NCI-H1417 (cell line): ENCODE measurements at places on chromosomes 13 and 19.

- DNase-seq, result peak; percentile 44
Measured at GRCh38 chr13:103140001-103140671, 73.9 kb upstream of the SLC10A2 start.

GRCh38 chr13:48944221-48944620 is 31.5 kb upstream of the FNDC3A start:
- no peak for DNase-seq

- DNase-seq, result no peak
Measured at GRCh38 chr19:41328842-41329225, 18.9 kb downstream of the CCDC97 start.

GRCh38 chr19:56595548-56595899 is 422 bp downstream of the ZNF71 start:
- DNase-seq, result no peak

GRCh38 chr13:103078158-103078557 is 11.9 kb upstream of the SLC10A2 start:
- DNase-seq, result no peak

DNA sequence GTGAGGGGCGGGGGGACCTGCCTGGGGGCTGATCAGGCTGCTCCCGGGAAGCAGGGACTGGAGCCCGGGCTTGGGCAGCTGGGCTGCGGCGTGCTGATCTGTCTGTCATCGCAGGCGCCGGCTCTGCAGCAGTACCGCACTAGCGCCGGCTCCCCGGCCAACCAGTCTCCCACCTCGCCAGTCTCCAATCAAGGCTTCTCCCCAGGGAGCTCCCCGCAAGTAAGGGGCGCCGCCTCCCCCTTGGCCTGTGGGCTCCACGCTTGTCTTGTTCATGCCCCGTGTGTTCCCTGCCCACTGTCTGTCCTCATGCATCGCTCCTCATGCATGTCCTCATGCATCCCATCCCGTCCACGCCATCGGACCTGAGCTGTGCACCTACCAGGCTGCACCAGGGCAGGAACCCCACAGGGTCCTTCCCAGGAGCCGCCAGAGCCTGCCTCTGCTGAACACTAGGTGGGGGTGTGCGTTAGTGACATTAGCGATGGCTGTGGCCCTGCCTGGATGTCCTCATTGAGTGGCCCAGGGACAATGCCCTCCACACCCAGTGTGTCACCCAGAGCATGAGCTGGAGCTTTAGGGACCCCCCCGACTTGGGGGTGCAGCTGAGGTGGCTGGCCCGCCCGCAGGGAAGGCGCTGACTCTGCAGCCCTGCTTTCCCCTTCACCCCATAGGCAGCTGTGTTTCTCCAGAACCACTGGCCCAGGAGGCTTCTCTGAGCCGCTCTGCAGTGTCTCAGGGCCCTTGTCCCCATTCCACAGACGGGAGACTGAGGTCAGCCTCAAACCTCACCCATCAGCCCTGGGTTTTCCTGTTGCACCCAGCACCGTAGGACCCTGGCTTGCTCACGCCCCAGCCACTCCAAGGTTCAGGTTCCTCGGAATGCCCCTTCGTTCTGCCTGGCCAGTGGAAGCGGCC is 19.5 kb downstream of the COMP start:
- no peak for DNase-seq

GRCh38 chr19:3071768-3072167 is 9.5 kb upstream of the TLE5 start:
- DNase-seq, result no peak

DNA sequence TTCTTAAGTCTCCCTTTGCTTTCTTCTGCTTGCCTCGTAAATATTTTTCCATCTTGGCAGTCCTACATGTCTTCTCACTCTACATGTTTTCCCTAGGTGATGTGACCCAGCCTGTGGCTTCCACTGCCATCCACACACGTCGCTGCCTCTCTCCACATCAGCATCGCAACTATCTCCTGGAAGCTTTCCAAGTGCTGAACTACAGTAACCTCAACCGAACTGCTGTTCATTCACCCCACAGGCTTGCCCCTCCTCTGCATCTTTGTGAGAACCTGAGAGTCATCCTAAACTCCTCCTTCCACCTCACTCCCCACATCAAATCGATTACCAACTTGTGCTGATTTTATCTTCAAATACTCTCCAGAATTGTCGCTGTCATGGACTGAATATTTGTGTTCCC is 41.2 kb upstream of the USPL1 start:
- no peak for DNase-seq

DNA sequence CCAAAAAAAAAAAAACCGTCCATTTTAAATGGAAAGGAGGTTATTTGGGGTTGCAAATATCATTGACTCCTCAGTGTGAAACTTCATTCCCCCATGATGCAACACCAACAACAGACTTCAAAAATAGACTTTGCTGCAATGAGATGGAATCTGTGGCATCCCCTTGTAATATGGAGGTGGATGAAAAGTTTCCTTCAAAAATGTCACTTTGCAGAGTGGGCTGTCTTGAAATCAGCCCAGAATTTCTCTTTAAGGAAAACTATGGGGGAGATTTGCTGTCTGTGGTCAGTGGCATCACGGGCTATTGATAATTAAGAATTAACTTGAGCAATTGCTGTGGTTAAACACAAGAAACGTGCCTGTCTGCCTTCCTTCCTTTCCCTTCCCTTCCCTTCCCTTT is 1.5 kb downstream of the GPR18 start:
- no peak for DNase-seq

GRCh38 chr19:16702123-16702522 is 17.5 kb upstream of the NWD1 start:
- no peak for DNase-seq

- no peak for DNase-seq
Measured at GRCh38 chr19:41175801-41176777, 16.9 kb upstream of the CYP2S1 start.

GRCh38 chr19:30791088-30791487 is 418.9 kb downstream of the ZNF536 start:
- DNase-seq, result no peak

GRCh38 chr13:98172590-98173422 is 4.3 kb downstream of the RNF113B start:
- DNase-seq, result no peak

GRCh38 chr19:18780631-18781030 is 10.5 kb downstream of the COMP start:
- no peak for DNase-seq

DNA sequence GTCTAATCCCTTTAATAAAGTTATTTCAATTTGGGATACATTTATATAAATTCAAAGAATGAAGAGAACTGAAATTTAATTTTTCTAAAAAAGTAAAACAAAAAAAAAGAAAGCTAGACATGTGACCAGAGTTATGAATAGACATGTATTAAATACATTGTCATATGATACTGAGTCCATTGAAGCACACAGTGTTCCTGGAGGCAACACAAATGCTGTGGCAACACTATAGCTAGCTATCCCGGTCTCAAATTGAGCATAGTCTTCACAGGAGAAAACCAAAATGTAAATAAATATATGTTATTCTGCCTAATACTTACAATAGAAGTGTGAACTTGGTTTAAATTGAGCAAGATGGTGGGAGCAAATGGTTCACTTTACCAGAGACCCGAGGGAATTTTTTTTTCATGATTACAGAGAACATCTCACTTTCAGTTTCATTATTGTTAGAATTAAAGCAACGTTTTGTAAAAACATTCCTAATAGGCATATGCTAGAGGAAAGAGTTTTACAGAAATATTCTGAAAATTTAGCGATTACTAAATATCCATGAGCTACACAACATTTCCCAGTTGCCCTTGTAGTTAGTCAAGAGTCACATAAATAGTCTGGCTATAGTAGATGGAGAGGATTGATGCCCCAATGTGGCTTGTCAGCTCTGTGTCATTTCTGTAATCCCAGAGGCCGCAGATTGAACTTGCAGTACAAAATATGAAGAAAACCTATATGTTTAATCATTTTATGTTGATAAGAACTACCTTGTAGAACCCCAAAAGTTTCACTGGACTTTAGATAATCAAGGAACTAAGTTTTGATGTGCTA is 775.7 kb upstream of the SPRY2 start:
- no peak for DNase-seq
